ENCODE measurements at places on chromosomes 7 and 10.

- no peak for DNase-seq
These were observed 544.5 kb downstream of the KCNMA1 start for GRCh38 chr10:77093126-77093525.

GRCh38 chr7:30559611-30560010 is 35.1 kb upstream of the GARS1 start:
- DNase-seq: no peak

DNA sequence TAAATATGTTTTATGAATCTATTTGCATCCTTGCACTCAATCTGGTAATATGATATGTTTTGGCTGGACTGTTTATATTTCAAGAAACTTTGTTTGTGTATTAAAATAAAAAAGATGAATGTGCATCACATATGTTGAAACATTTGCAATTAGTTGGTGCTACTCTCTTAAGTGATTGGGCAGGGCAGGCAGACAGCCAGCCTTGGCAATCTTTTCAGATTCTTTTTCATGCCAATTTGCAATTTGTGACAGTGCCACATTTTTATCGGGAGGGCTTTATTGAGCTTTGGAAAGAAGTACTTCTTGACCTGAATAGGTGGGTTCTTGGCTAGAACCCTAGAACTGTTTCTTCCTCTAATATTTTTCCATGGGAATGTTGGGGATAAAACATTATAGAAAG is 152.2 kb downstream of the NXPH1 start:
- no peak for DNase-seq

- DNase-seq: no peak
These were observed 10.1 kb downstream of the CAMK2G start for GRCh38 chr10:73864229-73864628.

DNA sequence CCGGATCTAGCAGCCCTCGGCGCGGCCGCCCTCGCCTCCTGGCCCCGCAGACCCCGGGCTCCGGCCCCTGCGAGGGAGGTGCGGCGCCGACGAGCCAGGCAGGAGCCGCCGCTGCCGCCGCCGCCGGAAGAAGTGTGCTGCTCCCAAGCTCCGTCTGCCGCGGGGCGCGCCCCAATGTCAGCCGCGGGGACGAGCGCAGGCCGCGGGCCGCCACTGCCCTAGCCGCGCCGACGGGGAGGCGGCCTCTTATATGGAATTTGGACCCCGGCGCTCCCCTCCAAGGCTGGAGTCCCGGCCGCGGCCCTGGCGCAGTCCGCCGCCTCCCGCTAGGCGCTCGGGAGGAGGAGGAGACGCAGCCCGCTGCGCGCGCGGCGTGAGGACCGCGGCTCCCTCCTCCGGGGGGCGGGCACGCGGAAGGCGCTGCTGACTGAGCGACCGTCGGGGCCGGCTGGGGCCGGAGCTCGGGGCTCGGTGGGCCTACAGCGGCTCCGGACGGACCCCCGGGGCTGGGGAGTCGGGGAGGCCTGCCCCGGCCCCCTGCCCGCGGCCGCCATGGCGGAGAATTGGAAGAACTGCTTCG is at the start of gene TRIM8:
Gene TRIM8, plus strand, starts transcription at position 414 of the 580 bp plus-strand sequence. Its CDS starts 139 bp downstream, at position 553.
- no peak for DNase-seq

DNA sequence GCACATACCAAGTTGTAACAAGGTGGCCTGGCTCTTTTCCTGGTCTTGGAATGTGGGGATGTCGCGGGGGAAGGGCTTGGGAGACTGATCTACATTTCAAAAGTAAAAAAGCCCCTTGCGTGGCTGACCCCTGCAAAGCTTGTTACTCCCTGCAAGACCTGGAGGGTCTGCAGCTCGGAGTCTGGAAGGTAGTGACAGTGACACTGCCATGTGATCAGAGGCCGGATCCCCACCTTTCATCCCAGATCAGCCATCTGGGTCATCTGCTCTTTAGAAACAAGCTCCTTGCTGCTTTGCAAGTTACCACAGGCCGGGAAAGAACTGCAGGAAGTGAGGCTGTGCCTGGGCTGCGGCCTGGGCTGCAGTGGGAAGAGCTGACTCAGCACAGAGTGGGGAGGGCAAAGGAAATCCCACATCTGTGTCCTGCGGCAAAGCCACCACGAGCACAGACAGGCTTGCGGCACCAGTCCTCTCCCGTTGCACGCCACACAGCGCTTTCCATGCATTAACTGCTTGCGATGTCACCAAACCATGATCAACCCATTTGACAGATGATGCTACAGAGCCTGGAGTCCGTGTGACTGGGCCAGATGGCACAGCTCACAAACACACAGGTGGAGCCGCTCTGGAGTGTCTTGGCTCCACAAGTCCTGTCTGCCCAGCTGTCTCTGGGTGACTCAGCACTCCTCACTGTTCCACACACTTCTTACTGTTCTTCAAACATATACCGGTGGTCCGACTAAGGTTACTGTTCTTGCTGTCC is 97.7 kb downstream of the SH3PXD2A start:
- DNase-seq: peak; percentile 86

GRCh38 chr7:132998763-132999162 is 83.1 kb downstream of the CHCHD3 start:
- DNase-seq: no peak

- DNase-seq: no peak
These were observed 283.8 kb downstream of the CDK14 start for GRCh38 chr7:90879924-90880323.

- no peak for DNase-seq
These were observed 182.0 kb downstream of the TCERG1L start for GRCh38 chr10:131129544-131129943.

GRCh38 chr7:69067397-69067796 is 530.9 kb upstream of the AUTS2 start:
- no peak for DNase-seq

GRCh38 chr10:92125144-92125543 is 165.7 kb downstream of the CPEB3 start:
- no peak for DNase-seq

DNA sequence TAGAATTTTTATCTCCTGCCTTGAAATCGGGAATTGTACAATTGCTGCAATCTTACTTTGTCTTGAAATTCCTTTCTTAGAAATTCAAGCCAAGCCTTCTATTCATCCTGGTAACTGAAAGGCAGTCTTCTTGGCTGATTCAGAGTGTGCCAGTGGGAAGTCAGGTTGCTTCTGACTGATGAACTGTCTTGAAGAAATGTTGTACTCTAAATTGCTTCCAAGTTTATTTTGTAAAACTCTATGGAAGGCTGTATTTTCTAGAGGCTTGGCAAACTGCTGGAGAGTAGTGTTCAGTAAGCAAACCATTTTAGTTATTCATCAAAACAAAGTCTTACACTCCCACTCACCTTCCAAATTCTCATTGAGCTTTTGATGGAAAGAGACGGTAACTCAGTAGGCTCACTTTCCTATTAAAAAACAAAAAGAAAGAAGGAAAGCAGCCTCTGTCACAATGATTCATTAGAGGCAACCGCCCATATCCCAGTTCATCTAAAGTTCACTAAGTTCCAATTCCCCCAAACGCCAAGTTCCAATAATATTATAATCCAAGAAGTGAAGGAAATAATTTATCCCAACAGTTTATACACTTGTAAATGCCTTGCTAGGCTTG is 187.9 kb upstream of the MALRD1 start:
- no peak for DNase-seq

GRCh38 chr7:114214466-114214865 is 200.1 kb upstream of the FOXP2 start:
- DNase-seq: no peak

- DNase-seq: no peak
These were observed 77.5 kb downstream of the FOXL3 start for GRCh38 chr7:367351-367901.

DNA sequence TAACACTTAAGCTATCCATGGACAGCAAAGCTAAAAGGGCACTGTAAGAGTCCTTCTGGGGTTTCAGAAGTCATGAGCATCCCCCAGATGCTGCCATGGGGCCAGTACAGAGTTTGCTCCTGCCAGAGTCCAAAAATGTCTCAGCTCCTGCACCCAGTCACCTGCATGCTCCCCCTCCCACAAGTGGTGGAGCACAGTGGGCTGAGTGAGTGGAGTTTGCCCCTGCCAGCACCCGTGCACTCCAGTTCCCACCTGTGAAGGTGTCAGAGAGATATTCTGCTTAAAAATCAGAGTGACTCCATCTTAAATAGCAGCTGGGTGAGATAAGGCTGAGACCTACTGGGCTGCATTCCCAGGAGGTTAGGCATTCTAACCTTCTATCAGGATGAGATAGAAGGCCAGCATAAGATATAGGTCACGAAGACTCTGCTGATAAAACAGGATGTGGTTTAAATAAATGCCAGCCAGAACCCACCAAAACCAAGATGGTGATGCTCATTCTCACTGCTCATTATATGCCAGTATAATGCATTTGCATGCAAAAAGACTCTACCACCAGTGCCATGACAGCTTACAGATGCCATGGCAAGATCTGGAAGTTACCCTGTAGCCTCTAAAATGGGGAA is 140.1 kb upstream of the ZNF92 start:
- DNase-seq: no peak

GRCh38 chr10:130169136-130169859 is 33.1 kb downstream of the GLRX3 start:
- DNase-seq: no peak

DNA sequence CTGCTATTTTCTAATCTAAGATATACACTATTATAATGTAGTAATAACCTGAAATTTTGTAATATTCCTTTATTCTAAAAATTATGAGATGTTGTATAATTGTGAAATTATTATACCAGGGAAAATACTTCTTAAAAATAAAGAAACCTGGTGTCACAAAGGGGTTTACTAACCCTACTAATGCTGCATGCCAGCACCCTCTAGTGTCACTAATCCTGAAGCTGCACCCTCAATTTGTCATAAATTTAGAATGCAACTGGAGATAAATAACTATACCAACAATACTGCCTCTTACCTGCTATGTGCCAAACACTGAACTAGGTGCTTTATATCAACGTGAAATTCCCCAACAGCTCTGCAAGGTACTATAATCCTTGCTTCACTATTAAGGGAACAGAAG is 30.8 kb downstream of the TM9SF3 start:
- no peak for DNase-seq

DNA sequence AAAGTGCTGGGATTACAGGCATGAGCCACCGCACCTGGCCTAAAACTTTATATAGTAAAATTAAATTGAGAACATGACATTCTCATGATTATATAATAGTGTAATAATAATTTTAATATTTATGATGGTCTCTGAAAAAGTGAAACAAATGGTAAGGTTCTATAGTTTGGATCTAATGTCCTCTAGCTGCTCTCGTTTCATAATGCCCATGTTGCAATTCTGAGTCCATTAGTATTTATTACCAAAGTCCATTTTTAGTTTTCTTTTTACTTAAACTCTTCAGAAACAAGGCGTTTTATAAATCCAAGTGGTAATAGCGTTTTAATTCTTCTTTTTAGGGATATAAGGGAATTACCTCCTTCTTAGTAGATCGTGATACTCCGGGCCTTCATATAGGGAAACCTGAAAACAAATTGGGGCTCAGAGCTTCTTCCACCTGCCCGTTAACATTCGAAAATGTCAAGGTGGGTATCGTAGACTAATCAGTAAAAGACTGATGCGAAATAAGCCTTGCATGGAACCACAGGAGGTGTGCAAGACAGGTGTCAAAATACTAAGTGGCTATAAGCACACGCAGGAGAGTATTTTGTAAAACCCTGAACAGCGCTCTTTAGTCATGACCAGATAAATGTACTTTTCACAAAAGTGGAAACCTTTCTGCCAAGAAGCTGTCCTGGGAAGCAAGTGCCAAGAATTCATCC is 34.1 kb downstream of the ACADSB start:
- no peak for DNase-seq

GRCh38 chr7:34109936-34110780 is 204.8 kb downstream of the BMPER start:
- no peak for DNase-seq

GRCh38 chr10:24299578-24300260 is 90.8 kb downstream of the KIAA1217 start:
- no peak for DNase-seq

- DNase-seq: no peak
These were observed 11.7 kb downstream of the EPHB6 start for GRCh38 chr7:142866361-142867096.

- DNase-seq: no peak
These were observed 55.9 kb downstream of the STK31 start for GRCh38 chr7:23765943-23766342.

DNA sequence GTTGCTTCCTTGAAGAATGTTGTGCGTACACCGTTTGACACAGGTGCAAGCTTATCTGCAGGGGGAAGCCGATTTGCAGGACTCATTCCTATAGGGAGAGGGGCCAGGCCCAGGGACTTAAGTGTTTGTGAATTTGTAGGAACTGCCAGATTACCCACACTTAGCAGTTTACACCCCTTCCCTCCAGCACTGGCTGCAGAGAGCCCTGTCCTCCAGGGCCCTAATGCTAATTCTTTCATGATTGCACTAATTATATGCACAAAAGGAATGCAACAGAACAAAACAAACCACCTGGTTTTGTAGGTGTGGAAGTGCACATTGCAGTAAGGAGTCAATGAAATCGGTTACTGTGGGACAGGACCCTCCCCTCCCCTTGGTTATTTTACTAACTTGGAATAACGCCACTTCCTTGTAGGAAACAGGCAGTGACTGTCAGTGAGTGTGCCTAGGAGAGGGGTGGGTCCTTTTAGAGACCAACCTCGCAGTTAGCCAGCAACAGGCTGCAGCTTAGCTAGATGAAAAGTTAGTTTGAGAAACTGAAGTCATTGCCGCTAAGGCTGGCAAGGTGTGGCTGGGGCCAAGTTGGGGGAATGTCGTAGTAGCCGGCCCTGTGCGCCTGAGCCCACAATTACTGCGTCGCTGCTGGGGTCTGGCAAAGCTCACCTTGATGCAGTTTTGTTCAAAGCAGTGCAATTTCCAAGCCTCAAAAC is 60.6 kb downstream of the CUX1 start:
- no peak for DNase-seq

GRCh38 chr7:81845744-81846241 is 75.9 kb upstream of the HGF start:
- DNase-seq: no peak

DNA sequence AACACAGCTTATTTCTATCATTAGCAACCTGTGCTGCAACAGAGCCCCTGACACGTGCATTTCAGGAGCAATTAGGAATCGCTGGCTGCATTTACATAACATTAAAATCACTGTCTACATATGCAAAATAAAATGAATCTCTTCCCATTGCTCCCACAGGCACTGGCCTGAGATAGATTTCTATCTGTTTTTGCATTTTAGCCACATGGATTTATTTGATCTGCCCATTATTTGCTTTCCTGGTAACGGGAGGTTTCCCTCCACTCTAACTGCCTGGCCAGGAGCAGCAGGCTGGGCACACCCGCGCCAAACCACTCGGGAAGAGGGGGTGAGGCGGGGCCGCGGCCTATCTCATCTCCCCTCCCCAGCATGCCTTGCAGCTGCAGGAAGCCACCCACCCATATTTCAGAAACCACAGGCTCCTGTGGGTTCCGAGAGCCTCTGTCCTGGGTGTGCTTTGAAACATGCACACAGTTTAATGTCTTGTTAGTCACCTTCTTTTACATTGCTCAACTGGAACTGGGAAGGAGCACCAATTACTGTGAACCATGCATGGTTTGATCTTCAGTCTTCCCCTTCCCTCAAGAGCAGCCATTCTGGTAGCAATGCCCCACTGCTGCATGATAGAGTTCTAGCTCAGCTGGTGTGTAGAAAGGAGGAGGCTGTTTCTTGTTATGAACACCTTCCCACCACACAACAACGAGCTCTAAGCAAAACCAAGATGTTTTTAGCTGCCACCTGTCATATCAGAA is 37.7 kb upstream of the IKZF1 start:
- DNase-seq: no peak

GRCh38 chr10:75209086-75209920 is 1.3 kb upstream of the VDAC2 start:
- no peak for DNase-seq
